ENCODE measurements at places on chromosomes 5 and 9.

DNA sequence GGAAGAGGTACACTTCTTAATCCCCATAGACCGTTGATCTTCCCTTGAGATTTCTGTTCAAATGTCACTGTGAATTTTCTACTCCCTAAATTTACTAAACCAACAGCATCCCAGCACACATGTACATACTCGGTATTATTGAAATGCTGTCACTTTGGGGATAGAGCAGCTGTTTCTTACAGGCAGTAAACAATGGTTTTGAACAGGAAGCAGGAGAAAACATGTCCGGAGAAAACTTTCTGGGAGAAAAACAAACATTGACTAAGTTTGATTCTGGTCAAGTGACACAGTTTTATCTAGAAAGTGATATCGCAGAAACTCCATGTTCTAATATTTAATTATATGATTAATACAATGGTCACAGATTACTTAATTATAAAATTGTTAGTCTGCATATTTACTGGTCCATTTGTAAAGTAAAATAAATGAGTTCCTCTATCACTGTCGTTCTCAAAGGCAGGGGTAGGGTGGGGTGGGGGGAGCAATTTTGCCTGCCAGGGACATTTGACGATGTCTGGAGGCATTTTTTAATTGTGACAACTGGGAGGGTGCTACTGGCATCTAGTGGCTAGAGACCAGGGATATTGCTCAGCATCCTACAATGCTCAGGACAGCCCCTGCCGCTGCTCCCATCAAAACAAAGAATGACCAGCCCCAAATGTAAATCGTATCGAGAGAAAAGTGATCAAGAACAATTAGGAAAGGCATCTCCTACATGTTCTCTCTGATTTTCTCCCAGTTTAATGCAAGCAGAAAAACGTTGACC is 12.2 kb downstream of the TAS2R1 start:
- ATAC-seq = no peak

DNA sequence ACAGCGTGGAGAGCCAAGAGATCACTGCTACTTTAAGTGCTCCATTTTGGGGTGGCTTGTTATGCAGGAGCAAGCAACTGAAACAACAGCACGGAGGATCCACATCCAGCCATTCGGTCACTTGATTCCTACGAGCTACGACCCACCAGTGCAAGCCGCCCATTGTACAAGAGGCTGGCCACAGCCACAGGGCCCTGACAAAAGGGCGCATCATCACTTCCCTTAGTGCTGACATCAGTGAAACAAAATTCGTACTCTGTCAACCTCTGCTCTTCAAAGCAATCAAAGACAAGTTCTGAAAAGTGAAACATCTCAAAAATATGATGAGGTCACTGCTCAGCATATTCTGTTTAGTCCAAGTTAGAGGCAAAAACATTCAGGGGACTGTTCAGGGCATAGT is 168.4 kb downstream of the GADD45G start:
- no peak for ATAC-seq

GRCh38 chr9:120532891-120533290 is 47.1 kb downstream of the CDK5RAP2 start:
- no peak for ATAC-seq

DNA sequence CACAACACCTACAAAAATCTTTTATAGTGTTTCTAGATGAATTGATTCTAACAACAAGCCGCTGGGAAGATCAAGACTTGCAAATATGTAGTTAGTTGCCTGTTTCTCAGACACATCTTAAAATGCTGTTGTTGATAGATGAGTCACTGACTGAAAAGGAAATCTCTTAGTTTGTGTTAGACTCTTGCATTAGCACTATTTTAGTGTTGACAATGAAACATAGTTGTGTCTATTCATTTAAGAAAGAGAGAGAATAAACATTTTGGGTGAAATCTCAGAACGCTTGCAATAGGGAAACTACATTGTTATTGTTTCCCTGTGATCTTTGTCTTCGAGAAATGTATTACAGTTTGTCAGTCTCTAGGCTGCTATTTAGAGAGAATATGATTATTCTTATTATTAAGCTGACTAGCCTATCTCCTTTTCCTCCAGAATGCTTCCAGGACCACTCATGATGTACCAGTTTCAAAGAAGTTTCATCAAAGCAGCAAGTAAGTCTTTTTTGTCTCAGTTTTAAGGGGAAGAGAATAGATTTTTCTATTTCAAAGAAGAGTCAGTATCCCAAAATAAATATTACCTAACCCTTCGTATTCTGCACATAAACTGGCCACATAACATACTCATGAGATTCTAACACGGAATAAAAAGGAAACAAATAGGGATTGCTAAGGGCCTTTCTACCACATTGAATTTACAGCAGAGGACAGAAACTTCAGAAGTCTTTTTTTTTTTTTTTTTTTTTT is 285.6 kb downstream of the ARHGAP26 start:
- peak; percentile 36 for ATAC-seq

DNA sequence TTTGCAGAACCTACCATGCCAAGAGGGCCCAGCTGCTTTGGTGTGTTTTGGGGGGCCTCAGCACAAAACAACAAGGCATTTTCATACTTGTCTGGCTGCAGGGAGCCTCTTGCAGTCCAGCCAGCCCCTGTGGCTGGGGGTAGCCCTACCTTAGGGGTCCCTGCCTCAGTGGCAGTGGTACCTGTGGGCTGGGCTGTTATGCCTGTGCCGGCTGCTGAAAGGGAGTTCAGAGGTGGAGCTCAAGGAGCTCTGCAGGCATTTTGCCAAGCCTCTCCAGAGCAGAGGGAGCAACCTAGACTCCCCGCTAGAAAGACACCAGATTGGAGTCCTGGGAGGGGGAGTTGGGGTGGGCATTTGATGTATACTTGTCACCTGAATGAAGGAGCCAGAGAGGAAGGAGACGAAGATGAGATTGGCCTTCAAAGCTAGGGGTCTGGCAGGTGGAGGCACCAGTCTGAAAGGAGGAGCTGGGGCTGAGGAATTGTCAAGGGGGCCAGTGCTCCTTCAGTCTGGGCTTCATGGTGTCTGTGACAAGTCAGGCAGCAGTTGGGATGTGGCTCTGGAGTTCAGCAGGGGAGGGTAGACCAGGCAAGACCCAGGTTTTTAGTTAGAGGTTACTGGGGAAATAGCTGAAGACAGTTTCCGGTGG is 1.5 kb downstream of the SHROOM1 start:
- no peak for ATAC-seq
